ENCODE measurements at places on chromosomes 2 and 18.

DNA sequence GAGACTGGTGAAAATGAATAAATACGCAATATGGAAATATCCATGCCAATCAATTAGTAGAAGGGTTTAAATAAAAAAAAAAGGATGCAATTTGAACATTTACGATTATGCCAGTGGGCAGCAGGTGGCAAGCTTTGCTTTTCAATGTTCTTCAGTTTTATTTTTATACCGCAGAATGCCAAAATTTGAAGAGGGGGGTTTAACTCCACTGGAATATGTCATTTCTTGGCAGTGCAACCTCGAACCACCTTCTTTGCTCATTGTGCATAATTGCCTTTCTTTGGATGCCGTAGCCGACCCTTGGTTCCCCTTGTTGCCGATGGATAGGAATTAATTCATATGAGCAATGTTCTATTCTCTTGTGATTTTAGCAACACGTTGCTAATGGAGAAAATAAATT is 88.0 kb downstream of the LTBP1 start:
- no peak for DNase-seq

DNA sequence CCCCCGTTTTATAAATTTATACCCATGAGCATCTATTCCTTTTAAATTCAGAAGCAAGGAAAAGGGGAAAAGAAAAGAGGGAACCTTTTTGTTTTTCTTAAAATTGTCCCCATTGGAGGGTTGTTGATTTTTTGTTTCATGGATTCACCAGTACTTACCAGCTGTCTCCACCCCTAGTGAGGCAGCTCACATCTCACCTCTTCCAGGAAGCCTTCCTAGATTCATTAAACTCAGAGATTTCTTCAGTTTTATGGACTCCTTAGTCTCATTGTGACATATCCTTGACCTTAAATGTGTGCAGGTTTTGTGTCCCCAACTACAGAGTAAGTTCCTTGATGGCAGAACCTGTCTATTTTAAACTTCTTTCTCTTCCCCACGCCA is 35.9 kb downstream of the EFR3B start:
- no peak for DNase-seq

- DNase-seq, result no peak
Observed at GRCh38 chr2:214492152-214492551, 81.3 kb downstream of the VWC2L start.

GRCh38 chr18:58196164-58196563 is 152.1 kb downstream of the NEDD4L start:
- no peak for DNase-seq

Data from CD4-positive, alpha-beta T cell treated with Interleukin-15 for 4 hours (primary cell).